ENCODE measurements at places on chromosomes 16 and 17.

DNA sequence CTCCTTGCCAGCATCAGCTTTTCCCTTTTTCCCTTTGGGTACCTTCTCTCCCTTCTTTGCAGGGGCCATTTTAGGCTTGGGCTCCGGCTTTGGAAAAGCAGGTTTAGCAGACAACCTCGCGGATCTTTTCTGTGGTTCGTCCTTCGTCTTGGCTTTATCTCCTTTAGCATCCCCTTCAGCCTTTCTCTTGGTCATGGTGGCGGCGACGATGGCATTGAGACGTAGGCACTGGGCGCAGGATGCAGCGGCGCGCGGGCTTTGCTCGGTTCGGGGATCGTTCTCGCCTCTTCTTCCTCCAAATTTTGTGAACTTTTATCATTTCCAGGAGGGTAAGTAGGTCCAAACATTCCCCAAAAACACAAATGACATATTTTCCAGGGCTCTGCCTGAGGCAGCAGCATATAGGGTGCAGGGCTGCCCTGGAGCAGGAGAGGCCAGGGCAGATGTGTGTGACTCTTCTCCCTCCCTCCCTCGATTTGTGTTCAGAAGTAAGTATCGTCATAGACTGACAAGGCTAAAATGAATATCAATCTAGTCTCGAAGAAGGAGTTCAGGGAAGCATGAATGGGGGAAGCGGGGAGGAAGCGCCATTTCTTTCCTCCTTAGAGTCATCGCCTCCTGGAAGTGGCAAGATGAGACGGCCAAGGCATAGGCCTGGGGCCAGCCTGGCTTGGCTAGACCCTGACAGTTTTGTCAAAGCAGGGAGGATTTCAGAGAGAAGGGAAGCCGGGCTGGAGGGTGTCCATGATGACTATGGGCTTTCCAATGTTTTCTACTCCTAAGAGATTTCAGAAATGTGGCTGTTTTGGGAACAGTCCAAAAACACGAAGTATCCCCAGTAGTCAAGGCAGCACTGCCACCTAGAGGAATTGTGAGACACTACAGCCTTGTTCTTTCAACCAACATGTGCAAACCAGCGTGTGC is 13.2 kb downstream of the CHCT1 start:
- DNase-seq, result peak; percentile 90

DNA sequence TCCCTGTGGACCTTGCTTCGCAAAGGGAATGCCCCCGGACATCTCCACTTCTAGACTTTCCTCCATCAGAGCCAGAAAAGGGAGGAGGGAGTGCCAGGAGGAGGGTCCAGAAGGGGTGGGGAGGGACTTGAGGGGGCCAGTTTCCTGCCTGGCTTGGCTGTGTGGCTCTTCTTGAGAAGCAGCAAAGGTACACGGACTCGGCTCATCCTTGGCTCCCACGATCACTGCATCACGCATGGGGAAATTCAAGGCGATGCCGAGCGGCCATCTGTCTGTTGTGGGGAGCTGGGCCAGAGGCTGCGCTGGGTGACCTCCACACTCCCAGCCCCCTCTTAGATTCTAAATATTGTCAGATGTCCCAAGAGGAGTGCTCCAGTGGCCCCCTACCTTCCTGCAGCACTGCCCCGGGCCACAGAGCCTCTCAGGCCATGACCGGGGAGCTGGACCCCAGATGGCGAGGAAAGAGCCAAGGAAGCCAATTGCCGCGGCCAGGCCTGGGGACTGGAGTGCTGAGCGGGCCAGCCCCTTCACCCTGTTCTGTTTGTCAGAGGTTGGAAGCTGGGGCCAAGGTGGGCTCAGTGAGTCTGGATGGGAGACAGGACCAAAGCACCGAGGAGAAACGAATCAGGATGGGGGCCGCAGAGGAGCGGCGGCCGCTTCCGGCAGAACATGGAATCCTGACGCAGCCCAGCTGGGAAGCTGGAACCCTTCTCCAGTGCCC is 104.5 kb downstream of the RBFOX3 start:
- no peak for DNase-seq

DNA sequence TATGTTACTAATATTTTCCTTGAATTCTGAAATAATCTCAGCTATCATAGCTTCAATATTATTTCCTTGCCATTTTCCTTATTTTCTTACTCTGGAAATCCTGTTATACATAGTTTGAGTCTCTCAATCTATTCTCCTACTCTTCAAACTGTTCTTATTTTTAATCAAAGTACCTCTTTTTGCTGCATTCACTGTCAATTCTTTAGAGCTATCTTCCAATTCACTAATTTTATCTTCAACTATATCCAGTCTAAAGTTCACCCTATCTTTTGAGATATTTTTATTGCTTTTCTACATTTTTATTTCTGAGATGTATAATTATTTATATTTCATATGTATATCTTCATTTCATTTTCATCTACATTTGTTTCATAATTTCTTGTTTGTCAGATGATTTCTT is 7.3 kb upstream of the XYLT2 start:
- no peak for DNase-seq

GRCh38 chr16:25897702-25898101 is 205.9 kb downstream of the HS3ST4 start:
- no peak for DNase-seq

DNA sequence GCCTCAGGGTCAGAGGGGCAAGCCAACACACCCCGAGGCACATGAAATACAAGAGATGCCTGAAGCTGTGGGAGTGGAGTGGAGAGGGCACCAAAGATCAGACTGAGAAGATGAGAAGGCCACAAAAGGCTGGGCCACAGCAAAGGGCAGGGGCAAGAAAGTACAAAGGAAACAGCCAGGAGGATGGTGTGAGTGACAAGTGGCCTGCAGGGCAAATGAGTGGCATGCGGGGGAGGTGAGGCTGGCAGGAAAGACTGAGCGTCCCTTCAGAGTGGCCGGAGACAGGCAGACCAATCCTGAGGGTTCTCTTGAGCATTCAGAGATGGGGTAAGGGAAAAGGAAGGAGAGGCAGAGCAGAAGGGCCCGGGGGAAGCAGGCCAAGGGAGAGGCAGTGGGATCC is 23.2 kb downstream of the HSD11B2 start:
- DNase-seq, result no peak

DNA sequence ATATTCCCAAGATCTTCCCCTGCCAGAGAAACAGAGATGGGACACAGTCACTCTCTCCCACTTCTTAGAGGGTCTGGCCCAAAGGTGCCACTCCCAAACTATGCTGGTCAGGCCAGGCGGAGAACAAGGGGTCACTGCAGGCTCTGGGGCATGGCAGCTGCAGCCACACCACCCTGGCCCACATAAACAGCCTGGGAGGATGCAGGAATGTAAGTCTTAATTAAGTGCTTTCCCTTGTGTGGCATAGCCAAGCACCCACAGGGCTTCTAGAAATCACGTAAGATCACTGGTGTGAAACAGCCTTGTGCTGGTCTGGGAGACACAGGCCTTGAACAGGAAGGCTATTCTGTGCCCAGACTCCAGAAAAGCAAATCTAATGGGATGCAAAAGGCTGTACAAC is 31.5 kb downstream of the ABCC12 start:
- no peak for DNase-seq

GRCh38 chr16:7964167-7964566 is 626.1 kb downstream of the TMEM114 start:
- no peak for DNase-seq

DNA sequence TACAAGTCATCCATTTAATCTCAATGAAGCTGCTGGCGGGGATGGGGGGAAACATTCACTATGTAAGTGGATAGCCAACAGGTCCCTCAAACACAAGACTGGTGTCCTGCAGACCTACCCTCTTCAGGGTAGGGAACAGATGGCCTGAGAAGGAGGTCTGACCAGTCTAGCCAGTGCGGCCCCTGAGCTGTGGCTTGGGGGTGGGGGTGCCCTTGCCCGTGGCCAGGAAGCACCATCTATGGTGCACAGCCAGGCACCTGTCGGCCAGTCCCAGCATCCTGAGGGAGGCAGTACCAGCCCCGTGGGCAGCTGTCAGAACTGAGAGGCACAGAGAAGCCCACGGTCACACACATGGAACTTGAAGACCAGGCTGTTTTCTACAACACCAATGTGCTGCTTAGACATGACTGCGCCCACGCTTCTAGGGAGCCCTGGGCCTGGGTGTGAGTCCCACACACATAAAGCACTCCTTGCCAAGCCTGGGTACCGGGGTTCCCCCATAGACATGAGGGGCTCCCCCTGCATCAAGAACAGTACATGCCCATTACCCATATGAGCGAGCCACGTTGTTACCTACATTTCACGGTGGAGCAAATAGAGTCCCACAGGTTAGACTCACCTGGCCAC is 40.9 kb downstream of the RMI2 start:
- no peak for DNase-seq

- no peak for DNase-seq
Observed at GRCh38 chr16:11011326-11011725, 67.0 kb downstream of the CLEC16A start.

GRCh38 chr17:64608571-64608981 is 53.5 kb downstream of the SMURF2 start:
- no peak for DNase-seq

DNA sequence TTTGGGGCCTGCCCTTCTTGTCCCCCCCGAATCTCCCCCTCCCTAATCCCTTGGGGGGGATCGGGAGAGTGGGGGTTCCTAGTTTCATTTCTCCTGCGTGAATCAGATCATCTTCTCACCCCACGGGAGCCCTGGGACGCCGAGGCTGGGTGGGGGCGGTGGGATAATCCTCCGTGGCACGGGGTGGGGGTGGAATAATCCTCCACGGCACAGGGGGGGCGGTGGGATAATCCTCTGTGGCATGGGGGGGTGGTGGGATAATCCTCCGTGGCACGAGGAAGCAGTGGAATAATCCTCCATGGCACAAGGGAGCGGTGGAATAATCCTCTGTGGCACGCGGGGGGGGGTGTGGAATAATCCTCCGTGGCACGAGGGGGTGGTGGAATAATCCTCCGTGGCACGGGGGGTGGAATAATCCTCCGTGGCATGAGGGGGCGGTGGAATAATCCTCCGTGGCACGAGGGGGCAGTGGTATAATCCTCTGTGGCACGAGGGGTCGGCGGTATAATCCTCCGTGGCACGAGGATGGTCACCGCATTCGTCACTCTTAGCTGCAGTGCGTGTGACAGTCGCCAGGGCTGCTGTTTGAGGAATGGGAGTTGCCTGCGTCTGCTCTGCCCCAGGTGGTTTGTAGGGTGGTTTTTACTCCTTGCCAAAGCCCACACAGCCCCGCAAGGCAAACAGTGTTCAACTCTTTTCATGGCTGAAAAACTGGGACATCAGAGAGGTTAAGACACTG is 156.9 kb downstream of the LAT start:
- DNase-seq, result no peak

- DNase-seq, result no peak
Observed at GRCh38 chr16:77496934-77497333, 62.1 kb upstream of the ADAMTS18 start.

- DNase-seq, result no peak
Observed at GRCh38 chr17:83151056-83151441, 71.6 kb downstream of the METRNL start.

GRCh38 chr16:86567701-86568581 is 1.3 kb downstream of the FOXC2 start:
- DNase-seq, result no peak

DNA sequence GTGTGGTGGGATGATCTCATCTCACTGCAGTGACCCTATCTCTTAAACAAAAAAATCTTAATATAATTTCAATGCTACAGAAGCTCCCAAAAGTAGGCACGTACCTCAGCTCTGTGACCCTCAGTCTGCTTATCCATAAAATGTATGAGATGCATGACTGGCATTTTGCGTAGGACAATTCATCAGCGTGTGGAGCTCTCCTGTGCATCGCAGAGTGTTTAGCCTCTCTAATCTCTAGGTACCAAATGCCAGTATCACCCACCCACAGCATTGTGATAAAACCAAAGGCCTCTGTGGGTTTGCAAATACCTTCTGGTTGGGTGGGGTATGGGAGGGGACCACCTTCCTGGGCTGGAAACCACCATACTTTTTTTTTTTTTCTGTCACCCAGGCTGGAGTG is 19.0 kb upstream of the TUBG2 start:
- DNase-seq, result no peak

DNA sequence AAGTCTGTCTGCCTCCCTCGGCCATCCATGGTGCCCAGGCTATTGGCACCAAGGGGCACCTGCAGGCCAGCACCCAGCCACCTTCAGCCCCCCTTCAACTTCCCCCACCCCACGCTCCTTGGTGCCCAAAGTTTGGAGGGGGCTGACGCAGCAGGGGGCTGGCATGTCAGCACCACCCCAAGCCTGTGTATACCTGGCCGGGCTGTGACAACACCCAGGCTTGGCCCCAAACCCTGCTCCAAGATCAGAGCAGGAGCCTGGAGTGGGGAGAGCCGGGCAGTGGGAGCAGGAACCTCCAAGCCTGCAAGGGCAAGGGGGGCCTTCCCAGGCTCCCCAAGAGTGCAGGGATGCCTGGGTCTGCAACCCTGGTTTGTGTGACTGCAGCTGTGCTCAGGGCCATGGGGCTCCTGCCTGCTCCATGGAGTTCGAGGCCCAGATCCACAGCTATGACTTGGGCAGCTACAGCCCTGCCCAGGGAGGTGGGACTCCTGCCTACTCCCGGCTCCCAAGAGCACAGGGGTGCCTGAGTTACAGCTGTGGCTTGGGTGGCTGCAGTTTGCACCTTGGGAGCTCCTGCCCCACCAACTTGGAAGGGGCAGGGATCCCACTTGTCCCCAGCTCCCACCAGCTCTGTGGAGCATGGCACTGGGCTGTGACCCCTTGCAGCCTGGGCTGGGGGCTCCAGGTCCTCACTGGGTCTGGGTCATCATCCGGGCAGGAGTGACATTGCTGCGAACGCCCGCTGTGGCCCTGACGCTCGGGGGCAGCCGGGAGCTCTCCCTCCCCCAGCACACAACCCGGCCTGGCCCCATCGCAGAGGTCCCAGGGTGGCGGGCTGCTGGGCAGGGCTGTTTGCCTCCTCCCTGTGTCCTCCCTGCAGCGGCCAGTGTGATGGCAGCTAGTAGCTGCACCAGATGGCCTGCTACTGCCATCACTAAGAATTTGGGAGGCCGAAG is 175.5 kb upstream of the SDK2 start:
- DNase-seq, result no peak

GRCh38 chr17:68627956-68628575 is 26.9 kb upstream of the FAM20A start:
- DNase-seq, result no peak

DNA sequence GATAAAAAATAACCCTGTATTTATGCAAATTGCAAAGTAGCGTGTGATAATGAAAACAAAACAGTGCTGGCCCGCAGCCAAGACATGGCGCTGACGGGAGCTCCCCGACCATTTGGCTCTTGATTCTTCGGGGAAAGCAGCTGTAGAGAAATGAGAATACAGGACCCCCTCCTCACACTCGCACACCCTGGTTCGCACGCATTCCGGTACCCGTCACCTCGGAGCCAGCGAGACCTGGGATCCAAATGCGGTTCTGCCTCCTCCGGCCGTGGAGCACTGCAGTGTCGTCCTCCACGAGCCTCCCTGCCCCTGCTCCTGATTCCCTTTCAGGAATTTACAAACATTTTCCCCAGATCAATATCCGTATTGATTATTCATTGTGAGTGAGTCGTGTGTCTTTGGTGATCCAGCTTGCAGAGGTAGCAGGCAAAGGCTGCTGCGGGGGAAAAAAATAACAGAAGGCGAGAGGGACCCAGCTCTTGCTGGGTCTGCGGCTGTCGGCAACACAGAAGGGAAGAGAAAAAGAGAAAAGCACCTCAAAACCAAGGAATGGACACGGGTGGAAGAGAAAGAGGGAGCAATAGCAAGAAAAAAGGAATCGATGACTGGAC is 184.1 kb upstream of the ZFHX3 start:
- DNase-seq, result peak; percentile 24

GRCh38 chr17:32976605-32977004 is 15.0 kb upstream of the SPACA3 start:
- no peak for DNase-seq

All from globus pallidus (tissue), 1 donor.